Cardiac septum (tissue), 1 donor: ENCODE measurements at places on chromosomes 3 and 15.

- DNase-seq = no peak
Measured at GRCh38 chr15:94021621-94022320, 209.6 kb upstream of the MCTP2 start.

GRCh38 chr3:133578548-133579191 is 5.2 kb downstream of the CDV3 start:
- no peak for DNase-seq

DNA sequence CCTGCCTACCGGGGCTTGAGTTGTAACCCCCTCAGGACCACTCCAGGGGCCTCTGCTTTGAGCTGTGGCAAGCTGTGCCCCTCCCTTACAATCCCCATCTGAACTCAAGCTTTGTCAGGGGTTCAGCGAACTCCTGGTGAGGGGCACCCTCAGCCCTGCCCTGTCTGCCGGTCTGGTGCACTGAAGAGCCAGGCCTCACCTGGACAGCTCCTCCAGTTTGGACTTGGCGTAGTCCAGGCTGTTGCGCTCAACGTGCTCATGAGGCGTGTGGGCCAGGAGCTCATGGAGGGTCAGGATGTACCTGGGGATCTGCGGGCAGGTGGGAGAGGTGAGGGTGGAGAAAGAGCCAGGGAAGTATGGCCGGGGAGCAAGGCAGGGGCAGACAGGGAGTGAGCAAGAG is 59.4 kb downstream of the RASGRF1 start:
- no peak for DNase-seq

DNA sequence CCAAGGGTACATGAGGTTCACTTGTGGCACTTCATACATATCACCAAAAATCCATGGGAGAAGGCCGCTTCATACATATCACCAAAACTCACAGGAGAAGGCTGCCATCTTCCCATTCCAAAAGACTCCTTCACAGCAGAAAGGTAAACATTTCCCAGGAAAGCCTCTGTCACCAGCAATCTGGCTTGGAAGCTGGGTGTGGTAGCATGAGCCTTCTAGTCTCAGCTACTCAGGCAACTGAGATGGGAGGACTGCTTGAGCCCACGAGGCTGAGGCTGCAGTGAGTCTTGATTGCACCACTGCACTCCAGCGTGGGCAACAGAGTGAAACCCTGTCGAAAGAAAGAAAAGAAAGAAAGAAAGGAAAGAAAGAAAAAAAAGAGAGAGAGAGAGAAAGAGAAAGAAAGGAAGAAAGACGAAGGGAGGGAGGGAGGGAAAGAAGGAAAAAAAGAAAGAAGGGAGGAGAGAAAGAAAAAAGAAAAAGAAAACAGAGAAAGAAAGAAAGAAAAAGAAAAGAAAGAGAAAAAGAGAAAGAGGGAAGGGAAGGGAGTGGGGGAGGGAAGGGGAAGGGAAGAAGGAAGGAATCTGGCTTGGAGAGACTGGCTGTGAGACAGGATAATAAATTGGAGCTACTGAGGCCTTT is 7.2 kb downstream of the LRIG1 start:
- no peak for DNase-seq

GRCh38 chr15:60582370-60583036 is 103.6 kb upstream of the ICE2 start:
- no peak for DNase-seq

GRCh38 chr3:16365491-16366128 is 100.6 kb downstream of the OXNAD1 start:
- DNase-seq = no peak

DNA sequence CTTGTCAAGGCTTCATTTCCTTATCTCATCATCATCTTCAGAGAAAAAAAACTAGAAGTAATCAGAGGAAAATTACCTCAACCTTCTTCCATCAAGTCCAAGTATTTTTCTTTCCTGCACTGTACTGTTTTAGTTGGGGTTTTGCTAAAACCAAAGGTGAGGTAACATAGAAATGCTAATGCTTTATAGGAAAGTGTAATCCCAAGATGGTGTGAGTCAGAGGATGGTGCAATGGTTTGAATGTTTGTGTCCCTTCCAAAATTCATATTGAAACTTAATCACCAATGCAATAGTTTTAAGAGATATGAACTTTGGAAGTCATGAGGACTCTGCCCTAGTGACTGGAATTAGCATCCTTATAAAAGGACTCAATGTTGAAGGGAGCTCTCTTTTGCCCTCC is 79.5 kb downstream of the KBTBD8 start:
- no peak for DNase-seq

DNA sequence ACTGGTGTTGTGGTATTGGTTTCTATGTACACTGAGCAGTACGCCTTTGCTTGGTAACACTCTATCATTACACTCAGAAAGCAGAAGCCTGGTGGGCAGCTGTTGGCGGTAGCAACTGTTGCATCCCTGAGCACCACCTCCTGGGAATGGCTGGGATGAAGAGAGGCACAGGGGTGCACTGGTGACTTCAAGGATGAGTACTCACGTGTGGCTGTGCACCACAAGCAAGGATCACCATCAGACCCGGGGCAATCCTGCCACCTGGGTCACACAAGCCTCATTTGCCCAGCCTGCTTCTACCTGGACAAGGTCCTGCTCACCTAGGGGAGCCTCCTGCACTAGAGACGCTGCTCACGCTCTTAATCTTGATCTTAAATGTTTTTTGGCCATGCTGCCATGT is 336.4 kb downstream of the SI start:
- DNase-seq = no peak

DNA sequence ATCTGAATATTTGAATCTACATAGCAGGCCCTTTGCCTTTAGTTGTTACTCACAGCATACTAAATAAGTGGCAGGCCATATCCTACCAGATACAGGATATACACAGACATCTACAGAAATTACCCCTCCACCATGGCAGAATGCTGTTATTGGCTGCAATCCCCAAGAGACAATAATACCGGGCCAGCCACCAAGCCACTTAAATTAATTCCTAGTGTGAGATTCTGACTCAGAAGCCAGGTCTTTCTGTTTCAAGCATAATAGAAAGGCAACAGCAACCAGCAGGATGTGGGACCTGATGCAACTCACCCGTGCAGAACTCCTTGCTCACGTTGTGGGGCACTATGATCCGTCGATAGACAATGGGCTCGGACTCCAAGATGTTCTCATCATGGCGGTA is 39.8 kb downstream of the CLK3 start:
- no peak for DNase-seq

- no peak for DNase-seq
Measured at GRCh38 chr3:185439745-185440466, 58.9 kb downstream of the TMEM41A start.

DNA sequence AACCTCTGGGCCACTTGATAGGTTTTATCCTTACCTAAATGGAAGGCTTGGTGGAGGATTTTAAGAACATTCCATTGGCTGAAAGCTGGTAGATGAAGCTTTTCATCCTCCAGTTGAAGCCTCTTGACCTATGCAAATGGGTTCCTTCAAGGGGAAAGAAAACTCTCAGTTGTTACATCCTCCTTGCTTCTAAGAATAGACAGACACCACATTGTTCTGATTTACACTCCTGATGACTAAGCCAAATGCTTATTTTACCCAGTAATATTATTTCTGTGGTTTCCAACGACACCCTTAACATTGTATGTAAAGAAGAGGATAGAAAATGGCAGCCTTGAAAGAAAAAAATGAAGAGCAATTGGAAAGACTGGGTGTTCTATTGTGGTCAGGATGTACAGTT is 480.5 kb downstream of the OTOL1 start:
- DNase-seq = no peak

DNA sequence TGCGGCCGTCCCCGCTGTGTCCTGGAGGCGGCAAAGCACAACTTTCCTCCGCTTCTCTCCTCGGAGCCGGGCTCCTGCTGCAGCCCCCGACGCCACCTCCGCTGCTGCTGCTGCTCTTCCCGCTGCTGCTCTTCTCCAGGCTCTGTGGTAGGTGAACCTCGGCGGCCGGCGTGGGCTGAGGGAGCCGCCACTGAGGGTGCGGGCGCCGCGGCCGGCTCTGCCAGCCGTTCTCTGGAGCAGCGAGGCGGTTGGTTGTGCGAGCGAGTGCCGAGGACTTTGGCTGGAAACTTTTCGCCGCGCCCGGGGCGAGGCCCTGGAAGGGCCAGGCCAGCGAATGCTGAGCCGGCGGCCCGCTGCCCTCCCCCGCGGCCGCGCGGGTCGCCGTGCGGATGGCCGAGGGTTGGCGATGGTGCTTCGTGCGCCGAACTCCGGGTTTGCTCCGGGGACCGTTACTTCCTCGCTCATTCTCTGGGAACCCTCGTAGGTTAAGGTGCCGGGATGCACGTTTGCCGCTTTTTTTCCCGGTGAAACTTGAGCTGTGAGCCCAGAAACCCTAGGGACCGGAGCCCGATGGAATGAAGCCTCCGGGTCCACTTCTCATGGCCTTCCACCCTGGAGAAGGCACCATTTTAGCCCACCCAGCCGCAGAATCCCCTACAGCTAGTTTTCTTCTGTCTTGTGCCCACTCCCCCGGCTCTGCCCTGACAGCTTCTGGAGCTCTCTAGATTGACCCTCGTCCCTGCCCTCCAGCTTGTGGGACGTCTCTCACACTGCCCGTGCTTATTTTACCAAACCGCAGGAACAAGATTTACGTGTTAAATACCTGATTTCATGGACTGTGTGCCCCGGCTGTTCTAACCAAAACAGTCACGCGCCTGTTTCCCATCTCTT is 660 bp downstream of the NECTIN3 start:
- no peak for DNase-seq

GRCh38 chr15:63923993-63924950 is 90.5 kb upstream of the HERC1 start:
- no peak for DNase-seq

GRCh38 chr3:187720337-187720670 is 17.9 kb upstream of the RTP2 start:
- no peak for DNase-seq

- no peak for DNase-seq
Measured at GRCh38 chr3:20064387-20064786, 24.1 kb downstream of the KAT2B start.

- DNase-seq = no peak
Measured at GRCh38 chr15:45401665-45402161, 23.4 kb upstream of the GATM start.

DNA sequence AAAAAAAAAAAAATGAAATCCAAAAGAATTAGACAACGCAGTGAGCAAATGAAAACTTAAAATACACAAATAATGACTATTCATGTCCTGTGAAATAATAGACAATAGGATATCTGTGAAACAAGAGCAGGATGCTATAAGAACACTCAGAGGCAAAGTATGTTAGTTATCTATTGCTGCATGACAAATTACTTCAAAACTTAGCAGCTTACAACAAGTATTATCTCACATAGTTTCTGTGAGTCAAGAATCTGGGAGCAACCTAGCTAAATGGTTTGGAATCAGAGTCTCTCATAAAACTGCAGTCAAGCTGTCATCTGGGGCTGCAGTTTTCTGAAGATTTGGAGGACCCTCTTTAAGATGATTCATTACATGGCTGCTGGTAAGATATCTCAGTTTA is 36.5 kb upstream of the ZMAT3 start:
- DNase-seq = no peak

- DNase-seq = no peak
Measured at GRCh38 chr3:176055836-176056235, 1141.4 kb downstream of the TBL1XR1 start.

DNA sequence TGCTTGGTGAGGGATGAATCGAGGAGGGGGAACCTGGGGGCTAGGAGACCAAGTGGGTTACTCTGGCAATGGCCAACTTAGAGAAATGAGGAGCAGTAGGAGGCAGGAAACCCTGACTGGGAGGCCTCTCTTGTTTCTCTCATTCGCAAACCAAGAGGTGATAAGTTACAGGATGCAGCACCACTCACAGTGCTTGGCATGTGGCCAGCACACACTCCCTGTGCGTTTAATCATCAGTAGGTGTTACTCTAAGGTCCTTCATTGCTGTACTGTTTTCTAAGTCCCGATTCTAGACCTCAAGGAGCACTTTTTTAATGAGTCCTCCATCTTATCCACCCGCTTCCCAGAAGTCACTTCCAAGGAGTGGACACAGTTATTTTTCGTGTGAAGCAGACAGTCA is 314.1 kb upstream of the TRIM42 start:
- no peak for DNase-seq

DNA sequence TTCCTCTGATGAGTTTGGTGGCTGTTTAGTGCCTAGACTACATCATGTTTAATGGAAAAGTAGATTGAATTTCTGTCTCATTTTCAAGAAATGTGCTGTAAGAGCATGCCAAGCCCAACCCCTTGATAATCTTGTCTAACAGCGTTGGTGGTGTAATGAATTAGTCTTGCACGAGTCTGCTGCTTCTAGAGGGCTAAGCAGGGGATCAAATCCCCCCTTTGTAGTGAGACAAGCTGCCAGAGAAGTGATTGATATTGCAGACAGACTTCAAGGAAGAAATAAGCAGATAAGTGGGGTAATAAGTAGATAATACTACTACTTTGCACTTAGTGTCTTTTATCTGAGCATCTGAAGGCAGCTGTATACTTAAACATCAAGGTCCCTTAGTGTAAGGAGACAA is 141.4 kb downstream of the TP63 start:
- DNase-seq = no peak

DNA sequence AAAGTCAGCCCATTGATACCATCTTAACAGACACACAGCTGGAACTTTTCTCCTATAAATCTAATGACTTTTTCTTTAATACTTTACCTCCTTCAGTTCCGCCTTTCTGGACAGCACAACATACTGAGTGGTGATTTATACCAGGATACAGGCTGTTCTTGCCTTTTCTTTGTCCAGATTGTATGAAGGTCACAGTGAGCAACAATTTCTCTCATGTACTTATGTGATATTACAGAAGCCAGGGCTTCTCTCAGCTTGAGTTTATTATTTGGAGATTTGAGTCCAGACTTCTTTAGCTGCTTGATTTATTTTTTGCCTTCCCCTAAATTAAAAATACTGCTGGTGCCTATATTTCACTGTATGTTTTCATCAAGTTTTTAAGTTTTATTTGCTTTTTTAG is 976.0 kb downstream of the ROBO2 start:
- DNase-seq = no peak

DNA sequence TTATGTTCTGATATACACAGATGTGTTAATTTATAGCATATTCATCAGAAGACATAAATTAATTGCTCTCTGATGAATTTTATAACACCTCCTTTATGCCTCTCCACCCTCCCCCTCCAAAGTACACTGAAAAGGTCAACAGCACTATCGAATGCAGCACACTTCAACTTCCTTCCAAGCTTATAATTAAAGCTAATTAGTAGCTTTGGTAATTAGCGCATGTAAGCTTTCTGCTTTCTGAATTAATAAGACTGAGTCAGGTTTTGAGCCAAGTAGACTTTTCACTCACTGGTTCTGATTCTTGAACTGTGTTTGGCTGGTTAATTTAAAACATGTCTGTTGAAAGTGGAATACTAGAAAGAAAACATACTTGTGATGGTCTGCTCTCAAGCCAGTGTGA is 760.8 kb upstream of the CFAP20DC start:
- no peak for DNase-seq

GRCh38 chr15:91252322-91252721 is 152.3 kb downstream of the SV2B start:
- no peak for DNase-seq

- no peak for DNase-seq
Measured at GRCh38 chr15:90561344-90562244, 31.9 kb downstream of the CRTC3 start.

GRCh38 chr3:32153414-32154204 is 47.2 kb downstream of the GPD1L start:
- DNase-seq = no peak
